ENCODE measurements at places on chromosomes 2 and 18. TPM values are rescaled to one million over a fixed set of nuclear protein-coding genes. Genes with fewer than 3 reads are reported as not detected.

DNA sequence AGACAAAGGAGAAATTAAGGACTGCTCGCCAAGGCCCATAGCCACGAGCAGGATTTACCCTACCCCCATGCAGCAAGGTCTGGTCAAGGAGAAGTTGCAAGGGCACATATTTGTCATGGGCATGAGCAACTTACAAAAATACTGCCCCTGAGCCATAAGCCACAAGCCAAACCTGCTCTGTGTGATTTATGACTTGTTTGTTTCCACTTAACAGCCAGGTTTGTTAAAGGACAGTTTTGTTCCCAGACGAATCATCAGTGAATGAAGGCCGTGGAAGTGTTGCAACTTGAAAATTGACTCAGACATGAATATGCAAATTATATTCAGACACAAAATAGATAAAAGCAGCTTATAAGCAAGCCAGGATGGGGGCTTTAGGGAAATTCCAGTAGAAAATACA, 31.3 kb upstream of the EVA1A start:
- DNase-seq: no peak

DNA sequence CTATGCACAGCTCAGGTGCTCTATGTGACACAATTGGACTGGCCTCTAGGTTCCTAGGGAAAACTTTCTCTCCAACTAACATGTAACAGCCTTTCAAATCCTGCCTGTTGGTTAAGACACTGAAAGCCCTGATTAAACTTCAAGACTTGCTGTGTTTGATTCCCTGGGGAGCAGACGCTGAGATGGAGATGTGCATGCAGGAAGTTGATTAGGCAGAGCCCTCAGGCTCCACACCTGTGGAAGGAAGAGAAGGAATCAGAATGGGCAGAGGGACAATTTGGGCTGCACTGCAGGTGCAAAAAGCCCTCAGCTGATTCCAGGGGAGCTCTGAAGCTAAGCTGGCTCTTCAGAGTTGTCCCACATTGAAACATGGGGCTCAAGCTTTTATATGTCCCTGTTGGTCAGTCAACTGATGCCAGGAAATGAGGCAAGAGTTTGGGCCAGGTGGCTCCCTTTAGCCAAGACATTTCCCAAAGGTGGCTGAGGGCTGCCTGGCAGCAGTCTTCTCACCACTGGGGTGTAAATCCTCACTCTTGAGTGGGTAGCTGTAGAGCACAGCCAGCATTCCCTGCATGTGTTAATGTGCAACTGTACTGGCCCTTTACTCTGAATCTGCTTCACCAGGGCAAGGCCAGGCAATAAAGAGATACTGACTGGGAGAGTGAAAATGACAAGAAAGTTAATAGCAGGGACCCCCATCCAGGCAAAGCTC, 199.5 kb upstream of the DDX18 start:
- DNase-seq: no peak

The XDH gene
- not detected for polyA plus RNA-seq

The CACNB4 gene
- polyA plus RNA-seq: 3.9 TPM

The CREG2 gene
- polyA plus RNA-seq: 3.9 TPM
